ENCODE measurements at places on chromosomes 16 and 17.

GRCh38 chr17:44558334-44558709 is 1.0 kb downstream of the FZD2 start:
- no peak for DNase-seq

DNA sequence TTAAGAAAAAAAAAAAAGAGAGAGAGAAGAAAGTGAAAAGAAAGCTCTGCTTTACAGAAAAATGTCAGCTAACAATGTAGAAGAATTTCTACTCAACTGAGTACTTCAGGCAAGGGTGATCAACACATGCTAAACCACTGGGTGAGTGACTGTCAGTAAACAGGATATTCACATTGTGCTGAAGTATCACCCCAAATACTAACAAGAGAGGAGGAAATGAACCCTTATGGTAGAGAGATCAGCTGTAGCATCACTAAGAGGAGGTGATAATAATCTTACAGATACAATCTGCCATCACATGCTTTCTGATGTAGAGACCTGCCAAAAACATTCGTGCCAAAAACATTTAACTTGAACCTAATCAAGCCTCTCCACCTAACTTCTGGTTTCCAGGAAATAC is 30.7 kb upstream of the ICAM2 start:
- no peak for DNase-seq

- DNase-seq: no peak
Observed at GRCh38 chr17:74239172-74239571, 25.8 kb downstream of the TTYH2 start.

DNA sequence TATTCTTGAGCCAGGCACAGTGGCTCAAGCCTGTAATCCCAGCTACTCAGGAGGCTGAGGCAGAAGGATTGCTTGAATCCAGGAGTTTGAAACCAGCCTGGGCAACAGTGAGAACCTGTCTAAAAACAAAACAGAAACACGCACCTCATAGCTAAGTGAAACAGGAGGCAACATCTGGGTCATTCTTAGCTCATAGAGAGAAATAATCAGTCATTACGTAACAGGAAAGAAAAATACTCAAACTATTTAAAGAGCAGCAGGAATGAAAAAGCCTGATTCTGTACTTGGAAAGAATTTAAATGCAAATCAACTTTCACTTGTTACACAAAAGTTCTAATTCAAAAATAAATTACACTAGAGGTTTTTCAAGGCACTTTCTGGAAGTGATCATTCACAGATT is 17.2 kb downstream of the CHCT1 start:
- DNase-seq: peak; percentile 31

DNA sequence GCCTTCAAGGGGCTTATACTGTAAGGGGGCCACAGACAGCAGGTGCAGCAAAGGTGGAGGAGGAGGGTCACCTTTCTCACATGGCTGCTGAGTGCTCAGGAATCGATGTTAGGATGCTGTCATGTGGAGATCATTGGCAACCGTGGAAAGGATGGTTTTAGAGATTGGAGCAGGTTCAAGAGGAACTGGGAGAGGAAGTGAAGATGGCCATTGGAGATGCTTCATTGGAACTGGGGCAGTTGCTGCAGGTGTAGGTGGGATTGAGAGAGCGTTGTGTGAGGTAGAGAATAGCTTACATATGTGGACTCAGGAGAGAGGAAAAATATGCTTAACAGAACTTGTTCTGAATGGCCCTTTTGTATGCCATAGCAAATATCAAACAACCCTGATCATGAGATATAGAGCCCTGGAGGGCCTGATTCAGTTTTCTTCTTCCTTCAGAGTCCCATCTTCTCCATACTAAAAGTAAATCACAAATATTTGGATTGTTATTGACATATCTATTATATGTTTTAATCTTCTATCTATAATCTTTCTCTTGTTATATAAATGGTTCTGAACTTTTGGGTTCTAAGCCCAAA is 40.8 kb downstream of the LDHD start:
- DNase-seq: no peak

DNA sequence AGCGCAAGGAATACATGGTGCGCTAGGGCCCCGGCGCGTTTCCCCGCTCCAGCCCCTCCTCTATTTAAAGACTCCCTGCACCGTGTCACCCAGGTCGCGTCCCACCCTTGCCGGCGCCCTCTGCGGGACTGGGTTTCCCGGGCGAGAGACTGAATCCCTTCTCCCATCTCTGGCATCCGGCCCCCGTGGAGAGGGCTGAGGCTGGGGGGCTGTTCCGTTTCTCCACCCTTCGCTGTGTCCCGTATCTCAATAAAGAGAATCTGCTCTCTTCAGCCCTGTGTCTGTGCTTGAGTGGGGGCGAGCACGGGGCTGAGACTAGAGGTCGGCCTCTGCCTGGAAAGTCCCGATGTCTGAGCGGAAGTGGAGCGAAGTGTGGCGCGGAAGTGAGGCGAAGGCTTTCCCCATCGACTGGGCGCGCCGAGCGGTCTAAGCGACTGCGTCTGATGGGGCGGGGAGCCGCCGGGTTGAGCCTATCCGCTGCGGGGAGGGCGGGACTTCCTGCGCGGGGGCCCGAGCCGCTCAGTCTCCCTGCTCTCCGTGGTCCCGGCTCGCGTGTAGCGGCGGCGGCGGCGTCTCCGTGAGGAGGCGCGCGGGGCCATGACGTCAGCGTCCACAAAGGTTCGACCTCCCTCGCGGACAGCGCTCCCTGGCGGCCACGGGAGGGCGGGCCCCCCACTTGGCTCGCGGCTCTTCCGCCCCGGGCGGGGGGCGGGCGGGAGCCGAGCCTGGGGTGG is 2.0 kb downstream of the RNASEK start:
- DNase-seq: peak; percentile 95

DNA sequence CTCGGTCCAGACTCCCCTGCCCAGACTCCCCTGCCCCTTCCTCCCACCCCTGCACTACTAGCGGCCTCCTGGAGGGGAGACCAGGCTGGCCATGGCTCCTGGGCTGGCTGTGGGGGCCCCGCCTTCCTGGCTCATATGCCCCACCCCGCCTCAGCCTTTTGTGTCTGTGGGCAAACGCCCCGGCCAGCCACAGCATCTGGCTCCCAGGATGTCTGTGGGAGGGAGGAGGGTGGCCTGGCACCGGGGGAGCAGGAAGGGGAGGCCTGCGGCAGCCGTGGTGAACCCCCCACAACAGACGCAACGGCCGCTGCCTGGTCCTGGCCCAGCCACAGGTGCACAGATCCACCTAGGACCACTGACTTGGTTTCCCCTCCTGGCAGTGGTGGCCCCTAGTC is 32.9 kb downstream of the BAHCC1 start:
- DNase-seq: peak; percentile 69

- DNase-seq: no peak
Observed at GRCh38 chr16:58040945-58041627, 15.5 kb downstream of the MMP15 start.

- no peak for DNase-seq
Observed at GRCh38 chr16:57601801-57602478, 26.5 kb upstream of the ADGRG1 start.

- no peak for DNase-seq
Observed at GRCh38 chr16:12332167-12332952, 355.8 kb downstream of the SNX29 start.

- DNase-seq: no peak
Observed at GRCh38 chr16:85192238-85193114, 80.2 kb upstream of the CIBAR2 start.

DNA sequence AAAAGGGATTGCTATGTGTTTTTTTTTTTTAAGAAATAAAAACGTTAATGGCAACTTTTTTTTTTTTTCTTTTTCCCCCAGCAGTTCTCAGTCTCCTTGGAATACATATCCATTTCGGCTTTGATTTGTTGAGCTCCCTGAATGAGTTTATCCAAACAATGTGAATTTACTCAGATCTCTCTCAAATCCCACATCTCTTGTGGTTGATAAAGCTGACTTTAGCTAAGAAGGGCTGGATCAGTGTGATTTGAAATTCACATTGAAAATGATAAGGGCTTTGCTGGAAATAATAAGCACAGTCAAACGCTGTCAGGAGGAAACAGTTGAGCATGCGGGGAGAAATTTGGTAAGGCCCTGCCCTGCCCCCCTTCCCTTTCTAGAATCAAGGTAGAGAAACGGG is 74.1 kb upstream of the IRX3 start:
- DNase-seq: no peak

DNA sequence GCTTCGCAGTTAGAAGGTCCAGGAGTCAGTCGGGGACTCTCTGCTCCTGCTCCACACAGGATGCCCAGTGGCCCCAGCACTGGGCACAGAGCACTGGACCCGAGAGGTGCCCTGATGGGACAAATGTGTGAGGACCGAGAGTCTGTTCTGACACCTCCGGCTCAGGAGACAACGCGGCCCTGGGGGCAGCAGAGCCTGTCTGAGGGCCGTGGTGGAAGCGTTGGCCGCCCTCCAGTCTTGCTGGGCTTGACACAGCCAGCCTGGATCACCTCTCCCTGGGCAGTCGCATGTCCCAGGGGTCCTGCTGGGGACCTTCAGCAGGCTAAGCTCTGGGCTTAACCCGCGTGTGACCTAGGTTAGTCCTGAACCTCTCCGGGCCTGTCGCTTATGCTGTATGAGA is 23.1 kb downstream of the LGALS9 start:
- DNase-seq: no peak

GRCh38 chr17:76135810-76136188 is 5.2 kb downstream of the FOXJ1 start:
- DNase-seq: no peak

DNA sequence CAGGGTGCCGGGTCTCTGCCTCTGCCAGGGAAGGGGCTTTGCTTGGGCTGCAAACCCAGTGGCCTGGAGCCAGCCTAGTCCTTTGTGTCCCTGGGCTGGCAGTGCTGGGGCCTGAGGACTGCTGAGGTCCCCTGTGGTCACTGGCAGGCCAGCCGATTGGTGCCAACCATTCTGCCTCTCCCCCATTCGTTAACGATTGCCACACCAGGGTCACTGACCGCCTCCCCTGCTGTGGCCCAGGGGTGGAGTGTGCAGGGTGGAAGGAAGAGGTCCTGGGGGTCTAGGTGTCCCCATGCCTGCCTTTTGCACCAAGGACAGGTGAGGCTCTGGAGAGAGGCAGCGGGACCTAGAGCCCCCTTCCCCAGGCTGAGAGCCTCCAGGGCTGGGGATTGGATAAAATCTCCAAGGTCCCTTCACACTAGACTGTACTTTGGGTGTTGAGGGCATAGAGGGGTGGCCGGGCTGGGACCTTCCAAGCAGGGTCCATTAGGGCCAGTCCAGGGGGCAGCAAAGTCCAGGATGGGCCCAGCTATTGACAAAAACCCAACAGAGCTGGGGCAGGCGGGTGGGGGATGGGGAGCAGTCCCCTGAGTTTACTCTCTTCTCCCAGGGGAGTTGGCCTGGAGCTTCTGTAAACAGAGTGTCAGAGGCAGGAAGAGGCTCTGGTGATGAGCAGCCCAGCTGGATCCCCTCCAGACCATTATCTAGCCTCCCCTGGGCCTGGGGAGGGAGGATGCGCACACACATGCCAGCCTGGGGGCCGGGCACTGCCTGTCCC is 1.1 kb downstream of the VASN start:
- peak; percentile 69 for DNase-seq

- DNase-seq: no peak
Observed at GRCh38 chr17:1169221-1169928, 10.4 kb downstream of the ABR start.

DNA sequence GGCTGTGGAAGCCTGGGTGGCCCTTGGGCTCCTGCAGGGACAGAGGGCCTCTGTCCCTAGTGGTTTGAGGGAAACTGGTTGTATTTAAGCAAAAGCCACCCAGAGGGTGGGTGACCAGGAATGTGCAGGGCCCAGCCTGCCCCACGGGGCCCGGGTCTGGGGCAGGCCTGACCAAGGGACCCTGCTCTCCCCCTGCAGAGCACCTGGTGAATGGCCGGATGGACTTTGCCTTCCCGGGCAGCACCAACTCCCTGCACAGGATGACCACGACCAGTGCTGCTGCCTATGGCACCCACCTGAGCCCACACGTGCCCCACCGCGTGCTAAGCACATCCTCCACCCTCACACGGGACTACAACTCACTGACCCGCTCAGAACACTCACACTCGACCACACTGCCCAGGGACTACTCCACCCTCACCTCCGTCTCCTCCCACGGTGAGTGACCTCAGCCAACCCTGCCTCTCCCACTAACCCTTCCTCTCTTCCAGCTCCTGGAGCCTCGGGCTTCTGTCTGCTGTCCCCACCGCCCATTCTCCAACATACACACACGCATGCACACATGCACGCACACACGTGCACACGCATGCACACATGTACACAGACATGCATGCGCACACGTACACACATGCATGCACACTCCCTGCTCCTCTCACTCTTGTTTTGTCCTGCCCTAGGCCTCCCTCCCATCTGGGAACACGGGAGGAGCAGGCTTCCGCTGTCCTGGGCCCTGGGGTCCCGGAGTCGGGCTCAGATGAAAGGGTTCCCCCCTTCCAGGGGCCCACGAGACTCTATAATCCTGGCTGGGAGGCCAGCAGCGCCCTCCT is 10.4 kb downstream of the GALK1 start:
- DNase-seq: no peak

DNA sequence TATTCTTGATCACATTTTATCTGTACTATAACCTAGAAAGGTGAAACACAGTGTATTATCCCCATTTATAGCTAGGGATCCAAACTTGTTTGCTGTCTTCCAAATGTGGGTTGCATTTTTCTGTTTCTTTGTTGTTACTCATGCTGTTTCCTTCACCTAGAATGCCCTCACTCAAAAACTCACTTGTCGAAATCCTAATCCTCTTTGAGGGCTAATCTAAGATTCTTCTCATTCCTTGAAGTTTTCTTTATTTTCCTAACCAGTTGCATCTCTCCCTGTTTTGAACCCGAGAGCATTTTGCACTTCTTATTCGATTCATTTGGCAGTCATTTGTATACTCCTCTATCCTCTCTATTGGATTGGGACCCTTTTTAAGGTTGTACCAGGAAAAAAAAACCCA is 9.6 kb downstream of the CALCOCO2 start:
- DNase-seq: no peak

DNA sequence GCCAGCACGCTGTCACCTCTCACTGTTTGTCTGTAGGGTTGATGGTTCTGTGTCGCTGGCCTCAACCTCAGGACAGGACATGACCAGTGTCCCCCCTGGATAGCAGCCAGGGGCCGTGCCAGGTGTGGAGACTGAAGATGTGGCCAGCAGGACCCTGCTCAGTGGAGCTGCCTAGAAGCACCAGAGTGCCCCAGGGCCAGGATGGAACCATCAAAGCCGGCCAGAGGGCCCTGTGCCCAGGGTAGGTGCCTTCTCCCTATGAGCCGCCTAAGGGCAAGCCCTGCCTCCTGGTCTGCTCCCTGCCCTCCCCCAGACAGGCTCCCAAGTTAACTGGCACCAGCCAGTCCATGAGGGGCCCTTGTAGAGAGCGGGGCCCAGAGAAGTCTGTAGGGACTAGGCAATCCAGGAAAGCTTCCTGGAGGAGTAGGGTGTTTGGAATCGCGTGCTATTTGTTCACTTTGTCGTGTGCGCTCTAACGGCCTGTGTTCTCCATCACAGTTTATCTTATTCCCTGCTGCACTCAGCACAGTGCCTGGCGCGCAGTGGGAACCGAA is 546 bp upstream of the NDUFB10 start:
- no peak for DNase-seq
